ENCODE measurements at places on chromosomes 1 and 21. TPM values are rescaled to one million over a fixed set of nuclear protein-coding genes. Genes with fewer than 3 reads are reported as not detected.

COG2 gene
- 20.4 TPM for total RNA-seq

DNA sequence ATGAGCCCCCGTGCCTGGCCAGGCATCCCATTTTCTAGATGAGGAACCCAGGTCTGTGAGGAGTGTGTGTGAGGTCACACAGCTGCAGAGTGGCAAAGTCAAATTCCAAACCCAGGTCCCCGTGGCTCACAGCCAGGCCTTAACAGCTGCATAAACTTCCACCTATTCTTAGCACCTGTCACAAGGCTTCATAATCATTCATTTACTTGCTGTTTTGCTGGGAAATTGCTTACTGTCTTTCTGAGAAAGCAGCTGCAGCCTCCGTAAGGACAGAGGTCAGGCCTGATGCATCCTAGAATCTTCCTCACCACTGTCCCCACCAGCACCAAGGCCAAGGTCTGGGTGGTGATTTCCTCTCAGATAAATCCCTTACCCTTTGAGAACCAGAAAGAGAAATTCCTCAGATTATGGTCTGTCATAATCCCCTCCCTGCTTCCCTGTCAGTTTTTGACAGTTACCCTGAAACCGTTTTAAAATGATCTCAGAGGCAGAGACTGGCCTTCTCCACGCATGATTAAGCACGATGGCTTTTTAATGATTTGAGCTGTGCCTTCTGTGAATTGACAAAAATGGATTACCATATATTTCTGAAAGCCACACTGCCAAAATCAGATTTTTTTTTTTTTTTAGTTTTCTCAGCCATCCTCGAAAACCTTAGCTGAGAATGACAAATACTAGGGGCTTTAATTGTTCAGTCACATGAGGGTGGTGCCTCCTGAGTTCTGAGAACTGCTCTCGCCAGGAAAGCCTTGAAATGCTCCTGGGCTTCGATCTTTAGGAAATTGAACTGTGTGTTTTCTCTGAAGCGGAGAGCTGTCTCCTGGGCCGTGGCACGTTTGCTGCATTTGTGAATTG, 70.0 kb upstream of the SELENON start:
- DNase-seq = no peak

TTC39A gene
- 0.45 TPM for total RNA-seq

DNA sequence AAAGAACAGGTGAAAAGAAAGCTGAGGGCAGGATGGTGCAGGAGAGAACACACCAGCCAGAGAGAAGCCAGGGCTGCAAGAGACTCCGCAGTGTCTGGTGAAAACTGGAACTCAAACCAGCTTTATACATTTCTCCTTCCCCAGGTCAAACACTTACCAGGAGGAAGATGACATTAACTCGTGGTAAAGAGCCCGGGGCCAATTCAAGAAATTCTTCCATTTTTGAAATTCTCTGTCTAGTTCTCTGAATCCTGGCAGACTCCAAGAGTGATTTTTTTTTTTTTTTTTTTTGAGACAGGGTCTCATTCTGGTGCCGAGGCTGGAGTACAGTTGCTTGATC, 25.8 kb upstream of the SIPA1L2 start:
- no peak for DNase-seq

IL10 gene
- total RNA-seq = 23.0 TPM

- DNase-seq = no peak
These were observed 18.6 kb downstream of the MKNK1 start for GRCh38 chr1:46585312-46585938.

DNA sequence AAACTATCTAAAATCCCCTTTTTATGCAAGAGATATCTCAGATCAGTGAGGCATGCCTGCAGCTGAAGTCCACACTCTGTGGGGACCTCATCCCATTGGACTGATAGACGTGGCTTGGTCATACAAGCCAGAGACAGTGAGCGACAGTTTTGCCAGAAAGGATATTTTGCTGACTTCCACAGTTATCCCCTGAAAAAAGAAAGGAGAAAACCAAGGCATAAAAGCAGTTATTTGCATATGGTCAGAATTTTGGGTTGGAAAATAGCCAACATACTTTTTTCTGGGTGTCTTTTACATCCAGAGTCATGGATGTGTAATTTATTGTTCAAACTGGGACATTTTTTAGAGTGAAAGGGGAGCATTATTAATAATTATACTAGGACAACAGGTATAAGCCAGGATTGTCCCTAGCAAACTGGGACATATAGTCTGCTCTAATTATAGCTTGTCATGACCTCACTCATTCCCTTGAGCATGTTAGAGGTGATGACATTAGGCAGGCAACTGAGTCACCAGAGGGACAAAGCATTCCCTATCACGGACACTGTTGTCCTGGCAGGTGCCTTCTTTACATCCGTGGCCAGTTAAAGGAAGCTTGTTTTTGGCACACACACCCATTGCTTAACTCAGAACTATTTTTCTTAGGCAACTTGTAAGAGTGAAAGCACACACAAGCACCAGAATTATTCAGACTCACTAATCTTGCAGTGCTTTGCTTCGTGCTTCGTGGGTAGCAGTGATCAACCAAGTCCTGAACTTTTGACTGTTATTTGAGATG, 65.5 kb downstream of the PRRX1 start:
- DNase-seq = no peak

LAPTM5 gene
- total RNA-seq = 251 TPM

DNA sequence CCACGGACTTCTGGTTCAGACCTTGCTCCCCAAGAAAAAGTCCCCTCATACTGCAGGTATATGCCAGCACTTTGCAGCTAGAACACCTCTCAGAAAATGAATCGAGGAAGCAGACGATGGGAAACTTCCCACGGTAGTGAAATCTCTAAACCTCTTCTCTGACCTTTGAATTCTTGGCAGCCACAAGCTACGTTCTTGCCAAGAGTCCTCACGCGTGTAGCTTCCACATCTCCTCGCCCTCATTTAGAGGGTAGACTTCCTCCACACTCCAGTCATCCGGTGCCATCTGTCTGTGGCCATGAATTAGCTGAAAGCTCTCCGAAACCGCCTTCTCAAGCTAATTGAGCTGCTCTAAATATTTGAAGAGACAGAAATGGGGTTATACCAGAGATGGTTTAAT, 127.8 kb downstream of the RGS7 start:
- no peak for DNase-seq

DNA sequence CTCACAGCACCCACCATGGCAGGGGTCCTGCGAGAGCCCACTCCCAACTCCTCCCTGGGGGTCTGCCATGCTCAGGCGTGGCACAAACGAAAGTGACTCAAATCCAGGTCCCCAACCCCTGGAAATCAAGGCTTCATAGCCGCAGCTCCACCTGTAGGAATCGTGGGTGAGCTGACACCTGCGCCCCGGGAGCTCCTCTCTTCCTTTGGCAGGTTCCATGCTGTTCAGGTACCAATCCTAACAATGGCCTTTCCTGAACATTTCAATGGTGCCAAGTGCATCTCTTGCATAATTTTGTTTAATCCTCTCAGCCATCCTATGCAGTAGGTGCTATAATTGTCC, 28.9 kb upstream of the NPPB start:
- no peak for DNase-seq

GRCh38 chr1:1928231-1929101, 9.4 kb upstream of the TMEM52 start:
- no peak for DNase-seq

DNA sequence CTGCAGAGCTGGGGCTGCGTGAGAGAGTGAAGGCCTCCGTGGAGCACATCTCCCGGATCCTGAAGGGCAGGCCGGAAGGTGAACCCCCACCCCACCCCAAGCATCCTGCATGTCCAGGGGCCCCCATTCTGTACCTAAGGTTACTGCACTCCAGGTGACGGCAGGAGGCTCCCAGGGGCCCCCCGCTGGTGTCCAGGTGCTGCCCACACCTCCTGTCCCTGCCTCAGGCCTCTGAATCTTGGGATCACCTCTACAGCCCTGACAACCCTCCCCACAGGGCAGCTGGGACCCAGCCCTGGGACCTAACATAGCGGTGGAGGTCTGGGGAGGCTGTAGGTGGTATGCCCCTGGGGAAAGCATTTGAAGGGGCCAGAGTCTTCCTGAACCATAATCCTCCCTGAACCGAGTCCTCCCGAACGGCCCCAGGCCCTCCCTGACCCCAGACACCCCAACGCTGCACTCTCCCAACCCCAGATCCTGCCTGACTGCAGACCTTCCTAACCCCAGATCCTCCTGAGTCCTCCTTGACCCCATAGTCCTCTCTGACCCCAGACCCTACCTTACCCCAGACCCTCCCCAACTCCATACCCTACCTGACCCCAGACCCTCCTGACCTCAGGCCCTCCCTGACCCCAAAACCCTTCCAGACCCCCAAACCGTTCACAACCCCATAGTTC, 33.5 kb downstream of the TRIM11 start:
- no peak for DNase-seq
